ENCODE measurements at places on chromosomes 13 and 19.

GRCh38 chr19:42422901-42423461, 4.2 kb downstream of the LIPE start:
- DNase-seq: peak; percentile 55

DNA sequence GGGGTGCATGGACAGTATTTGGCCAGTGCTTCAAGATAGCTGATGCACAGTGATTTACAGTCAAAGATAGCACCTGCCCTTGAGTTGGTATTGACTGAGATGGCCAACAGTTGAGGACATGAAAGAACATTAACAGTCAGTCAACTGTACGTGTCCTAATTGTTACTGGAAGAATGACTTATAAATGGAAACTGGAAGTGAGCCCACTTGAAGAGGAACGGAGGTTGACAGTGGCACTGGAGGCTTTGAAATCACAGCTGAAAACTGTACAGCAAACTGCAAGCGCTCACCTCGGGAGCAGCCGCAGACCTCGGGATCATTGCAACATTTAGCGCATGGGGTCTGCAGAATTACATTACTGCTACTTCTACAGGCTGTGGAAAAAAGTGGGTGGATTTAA, 77.1 kb downstream of the GGACT start:
- no peak for DNase-seq

DNA sequence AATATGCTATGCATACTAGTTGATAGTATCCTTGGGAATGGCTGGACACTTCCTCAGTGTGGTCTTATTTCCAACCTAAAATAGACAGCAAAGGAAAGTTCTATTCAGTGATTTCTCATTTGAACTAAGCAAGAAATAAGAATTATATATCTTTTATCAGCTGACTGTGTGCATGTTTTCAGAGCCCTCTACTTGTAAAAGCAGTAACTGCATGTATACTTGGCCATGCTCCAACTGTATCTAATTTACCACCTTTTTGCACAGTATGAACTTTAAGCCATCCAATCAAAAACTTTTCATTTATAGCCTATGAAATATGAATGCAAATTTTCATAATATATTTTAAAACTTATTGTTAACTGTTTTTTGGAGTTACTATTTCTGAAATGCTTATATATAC, 136.4 kb upstream of the PCDH9 start:
- DNase-seq: no peak

DNA sequence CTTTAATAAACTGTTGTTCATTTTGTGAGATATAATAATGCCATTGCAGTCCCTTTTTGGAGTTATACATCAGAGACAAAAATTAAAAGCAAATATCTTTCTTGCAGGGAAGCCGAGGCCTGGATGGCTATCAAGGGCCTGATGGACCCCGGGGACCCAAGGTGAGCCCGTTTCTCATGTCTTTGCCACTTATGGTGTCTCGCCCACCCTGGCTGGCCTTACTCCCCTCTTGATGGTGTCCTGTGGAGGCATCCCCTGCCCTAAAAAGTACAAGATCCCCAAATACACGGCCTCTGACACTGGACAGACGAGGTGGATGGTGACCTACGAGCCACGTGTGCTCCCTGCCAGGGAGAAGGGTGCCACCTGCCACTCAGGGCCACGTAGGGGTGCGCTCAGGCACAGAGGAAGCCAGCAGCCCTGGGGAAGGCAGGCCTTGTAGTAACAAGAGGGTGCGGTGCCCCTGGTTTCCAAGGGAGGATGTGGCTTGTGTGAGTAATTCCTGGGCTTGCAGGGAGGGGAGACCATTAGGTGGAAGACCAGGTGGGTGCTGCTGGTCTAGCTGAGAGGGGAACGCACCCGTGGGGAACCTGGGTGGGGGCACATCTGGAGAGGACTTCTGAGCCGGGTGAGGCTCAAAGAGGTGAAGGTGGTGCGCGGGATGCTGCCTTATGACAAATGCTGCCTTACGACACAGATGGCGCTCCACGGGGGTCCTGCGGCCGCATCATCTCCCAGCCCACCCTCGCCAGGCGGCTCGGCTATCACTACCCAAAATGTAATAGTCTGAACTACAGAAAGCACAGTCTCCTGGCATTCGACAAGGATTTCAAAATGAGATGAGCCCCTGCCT, 115.6 kb downstream of the RAB20 start:
- DNase-seq: no peak

GRCh38 chr13:47999973-48000372, 1.1 kb downstream of the SUCLA2 start:
- no peak for DNase-seq
